ENCODE measurements at places on chromosomes 12 and 14.

DNA sequence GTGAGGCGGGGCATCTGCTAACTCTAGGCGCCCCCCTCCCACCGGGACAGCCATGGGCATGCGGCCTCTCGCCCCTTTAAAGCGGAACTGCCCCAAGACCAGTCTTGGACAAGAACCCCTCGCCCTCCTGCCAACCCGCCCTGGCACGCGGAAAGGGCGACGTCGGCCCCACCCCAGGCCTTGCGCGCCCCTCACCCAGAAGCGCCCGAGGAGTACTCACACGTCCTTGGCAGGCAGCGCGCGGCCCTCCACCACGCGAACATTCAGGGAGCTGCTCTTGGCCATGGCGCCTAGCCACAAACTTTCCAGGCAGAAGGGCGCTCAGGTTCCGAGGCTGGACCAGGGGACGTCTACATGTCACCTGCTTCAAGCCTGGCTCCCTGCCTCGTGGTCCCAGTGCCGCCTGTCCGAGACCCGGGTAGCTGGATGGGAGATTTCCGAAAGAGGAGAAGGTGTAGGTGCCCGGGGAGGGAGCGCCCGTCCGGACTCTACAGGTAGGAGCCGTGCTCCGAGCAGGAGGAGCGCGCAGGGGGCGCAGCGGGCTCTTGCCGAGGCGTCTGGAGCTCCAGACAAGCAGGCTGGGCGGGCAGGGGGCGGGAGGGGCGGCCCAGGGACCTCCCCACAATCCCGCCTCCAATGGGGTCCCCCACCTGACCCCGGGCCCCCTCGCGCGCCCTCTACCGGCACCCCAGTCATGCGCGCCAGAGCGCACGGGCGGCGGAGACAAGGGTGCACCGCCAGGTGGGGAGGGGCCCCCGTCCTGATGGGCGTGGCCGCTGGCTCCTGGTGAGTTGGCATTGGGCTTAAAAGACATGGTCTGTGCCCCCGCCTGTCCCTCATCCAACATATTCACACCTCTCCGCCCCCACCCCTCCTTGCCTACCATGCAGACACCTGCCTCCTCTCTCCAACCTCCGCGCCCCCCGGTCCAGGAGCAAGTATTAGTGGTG is at the start of gene RASAL1:
TSS of gene RASAL1 (minus strand) at position 584 of the 950 bp plus-strand sequence. CDS start at position 285, 299 bp downstream.
- peak; percentile 89 for ATAC-seq

GRCh38 chr14:56953884-56954283 is 143.6 kb upstream of the OTX2 start:
- ATAC-seq = no peak

- ATAC-seq = no peak
These were observed 261.9 kb upstream of the SFSWAP start for GRCh38 chr12:131449027-131449426.

DNA sequence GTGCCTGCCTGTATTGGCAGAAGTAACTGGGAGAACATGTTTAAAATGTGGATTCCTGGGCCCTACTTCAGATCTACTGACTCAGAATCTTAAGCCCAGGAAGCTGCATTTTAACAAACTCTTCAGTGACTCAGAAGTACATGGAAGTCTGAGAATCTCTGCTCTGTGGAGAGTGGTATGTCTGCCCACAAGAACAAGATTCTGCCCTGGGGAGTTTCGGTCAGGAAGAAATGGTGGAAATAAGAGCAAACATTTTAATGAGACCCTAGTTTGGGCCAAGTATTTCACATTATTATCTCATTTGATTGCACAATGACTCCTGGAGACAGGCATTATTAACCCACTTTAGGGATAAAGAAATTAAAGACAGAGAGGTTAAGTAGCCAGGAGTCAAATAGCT is 8.2 kb downstream of the ALDH1L2 start:
- no peak for ATAC-seq

- ATAC-seq = no peak
These were observed 770.7 kb upstream of the TMEM132C start for GRCh38 chr12:127496255-127496654.
